ENCODE measurements at places on chromosomes 12 and 14. TPM values are rescaled to one million over a fixed set of nuclear protein-coding genes. Genes with fewer than 3 reads are reported as not detected.
A peak's percentile ranks its signal among the peaks of the same experiment; 100 is the strongest.

Gene FOXG1
- not detected for total RNA-seq

Gene GSG1
- total RNA-seq, result not detected

DNA sequence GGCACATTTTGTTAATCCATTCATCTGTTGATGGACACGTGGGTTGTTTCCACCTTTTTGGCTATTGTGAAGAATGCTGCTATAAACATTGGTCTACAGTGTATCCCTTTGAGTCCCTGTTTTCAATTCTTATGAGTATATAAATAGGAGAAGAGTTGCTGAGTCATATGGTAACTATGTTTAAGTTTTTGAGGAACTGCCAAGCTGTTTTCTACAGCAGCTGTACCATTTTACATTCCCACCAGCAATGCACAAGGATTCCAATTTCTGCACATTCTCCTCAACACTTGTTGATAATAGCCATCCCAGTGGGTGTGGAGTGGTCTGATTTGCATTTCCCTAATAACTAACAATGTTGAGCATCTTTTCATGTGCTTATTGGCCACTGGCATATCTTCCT, 6.9 kb upstream of the SVOP start:
- no peak overlapping the region for H3K27ac ChIP-seq
- no peak for DNase-seq
- H3K27me3 ChIP-seq, result no peaks in the 10 kb centered on the region
- H3K4me3 ChIP-seq, result no peak overlapping the region

- peak overlapping the region; percentile 33 for H3K27ac ChIP-seq
- DNase-seq, result no peak
- H3K27me3 ChIP-seq, result no peaks in the 10 kb centered on the region
- H3K4me1 ChIP-seq, result no peaks in the 10 kb centered on the region
- no peaks in the 10 kb centered on the region for H3K36me3 ChIP-seq
Observed at GRCh38 chr12:94173660-94174265, 25.4 kb downstream of the PLXNC1 start.

Gene KIF5A
- 2.1 TPM for total RNA-seq

GRCh38 chr14:21703357-21704326, 30.0 kb upstream of the OR4E1 start:
- no peaks in the 10 kb centered on the region for H3K27me3 ChIP-seq
- H3K27ac ChIP-seq, result peak overlapping the region; percentile 58
- DNase-seq, result no peak
- peaks cover 7% of the 10 kb centered on the region for H3K4me1 ChIP-seq
- no peaks in the 10 kb centered on the region for H3K36me3 ChIP-seq

- H3K36me3 ChIP-seq, result no peaks in the 10 kb centered on the region
- H3K27me3 ChIP-seq, result no peaks in the 10 kb centered on the region
- H3K4me3 ChIP-seq, result no peak overlapping the region
Observed at GRCh38 chr14:57502586-57503254, 9.1 kb upstream of the CCDC198 start.

- no peak overlapping the region for H3K27ac ChIP-seq
- H3K4me1 ChIP-seq, result no peaks in the 10 kb centered on the region
- DNase-seq, result no peak
- H3K4me3 ChIP-seq, result no peak overlapping the region
- H3K36me3 ChIP-seq, result no peaks in the 10 kb centered on the region
Observed at GRCh38 chr12:117148642-117149041, 41.6 kb downstream of the FBXO21 start.

DNA sequence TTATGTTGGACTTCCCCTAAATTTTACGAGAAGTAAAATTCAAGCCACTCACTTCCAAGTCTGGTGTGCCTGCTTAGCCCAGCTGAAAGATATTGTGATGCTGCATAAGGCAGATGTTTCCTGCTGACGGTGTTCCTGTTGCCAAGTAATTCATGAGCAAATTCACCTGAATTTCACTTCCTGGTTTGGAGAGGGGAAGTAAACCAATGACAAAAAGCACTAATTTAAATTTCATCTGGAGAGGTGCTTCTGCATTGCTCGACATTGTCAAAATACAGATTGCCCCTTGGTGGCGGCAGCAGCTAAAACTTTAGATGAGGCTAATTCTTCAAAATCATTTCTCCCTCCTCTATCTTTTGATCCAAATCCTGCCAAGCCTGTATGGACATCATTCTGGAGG, 281.1 kb downstream of the AACS start:
- H3K27ac ChIP-seq, result no peak overlapping the region
- no peak overlapping the region for H3K4me3 ChIP-seq
- H3K36me3 ChIP-seq, result no peaks in the 10 kb centered on the region
- peaks cover 4% of the 10 kb centered on the region for H3K4me1 ChIP-seq

Gene RNASE7
- total RNA-seq, result 0.16 TPM

Gene LRRC10
- total RNA-seq, result not detected

DNA sequence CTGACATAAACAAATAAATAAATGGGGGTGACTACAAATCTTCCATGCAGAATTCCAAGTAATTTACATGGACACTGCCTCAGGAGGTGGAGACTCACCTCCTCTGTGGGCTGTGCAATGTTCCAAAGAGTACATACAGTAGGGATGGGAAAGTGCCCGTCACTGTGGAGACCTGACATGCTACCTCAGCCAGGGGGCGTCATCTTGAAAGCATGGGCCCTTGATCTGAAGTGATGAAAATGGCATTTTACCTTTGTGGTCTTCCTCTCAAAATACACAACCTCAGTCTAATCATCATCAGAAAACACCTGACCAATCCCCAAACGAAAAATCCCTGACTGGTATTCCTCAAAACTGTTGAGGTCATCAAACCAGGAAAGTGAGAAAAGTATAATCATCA, 48.4 kb downstream of the ANAPC7 start:
- H3K4me3 ChIP-seq, result no peak overlapping the region
- no peaks in the 10 kb centered on the region for H3K27me3 ChIP-seq
- no peak for DNase-seq
- H3K4me1 ChIP-seq, result no peaks in the 10 kb centered on the region
- no peaks in the 10 kb centered on the region for H3K36me3 ChIP-seq

Gene HOXC12
- not detected for total RNA-seq

- H3K36me3 ChIP-seq, result no peaks in the 10 kb centered on the region
- no peaks in the 10 kb centered on the region for H3K4me1 ChIP-seq
- no peak for DNase-seq
- no peak overlapping the region for H3K4me3 ChIP-seq
- H3K27ac ChIP-seq, result no peak overlapping the region
- H3K27me3 ChIP-seq, result no peaks in the 10 kb centered on the region
Observed at GRCh38 chr12:28966046-28966780, 182.9 kb upstream of the FAR2 start.

DNA sequence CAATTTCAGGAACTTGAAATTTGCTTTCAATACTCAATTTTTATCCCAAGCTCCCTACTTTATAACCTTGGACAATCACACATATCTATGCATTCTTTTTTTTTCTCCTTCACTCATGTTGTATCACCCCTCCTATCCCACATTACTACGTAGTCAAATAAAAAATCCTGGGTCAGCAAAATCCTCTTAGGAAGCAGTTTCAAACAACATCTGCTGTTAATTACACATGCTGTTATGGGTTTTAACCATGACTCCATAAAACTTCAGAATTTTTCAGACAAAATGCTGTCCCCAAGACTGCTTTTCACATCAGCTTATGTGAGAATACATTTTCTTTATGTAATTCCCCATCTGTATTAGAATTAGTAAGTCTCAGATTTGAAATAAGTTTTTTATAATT, 61.7 kb downstream of the LRFN5 start:
- H3K4me3 ChIP-seq, result no peak overlapping the region
- H3K36me3 ChIP-seq, result no peaks in the 10 kb centered on the region
- no peak overlapping the region for H3K27ac ChIP-seq
- H3K27me3 ChIP-seq, result no peaks in the 10 kb centered on the region
- H3K4me1 ChIP-seq, result no peaks in the 10 kb centered on the region

GRCh38 chr12:67444542-67444941, 175.4 kb downstream of the CAND1 start:
- no peaks in the 10 kb centered on the region for H3K4me1 ChIP-seq
- H3K27me3 ChIP-seq, result no peaks in the 10 kb centered on the region
- H3K36me3 ChIP-seq, result no peaks in the 10 kb centered on the region

Gene TMEM179
- not detected for total RNA-seq

- no peak for DNase-seq
- no peaks in the 10 kb centered on the region for H3K36me3 ChIP-seq
- no peak overlapping the region for H3K4me3 ChIP-seq
- H3K4me1 ChIP-seq, result no peaks in the 10 kb centered on the region
- no peaks in the 10 kb centered on the region for H3K27me3 ChIP-seq
- H3K27ac ChIP-seq, result no peak overlapping the region
Observed at GRCh38 chr12:107400686-107401447, 284.7 kb upstream of the PWP1 start.

- H3K27me3 ChIP-seq, result no peaks in the 10 kb centered on the region
- no peak for DNase-seq
- no peak overlapping the region for H3K4me3 ChIP-seq
- no peaks in the 10 kb centered on the region for H3K36me3 ChIP-seq
- H3K27ac ChIP-seq, result no peak overlapping the region
Observed at GRCh38 chr12:30181334-30181733, 397.6 kb upstream of the TMTC1 start.

Gene DDX23
- total RNA-seq, result 150 TPM

DNA sequence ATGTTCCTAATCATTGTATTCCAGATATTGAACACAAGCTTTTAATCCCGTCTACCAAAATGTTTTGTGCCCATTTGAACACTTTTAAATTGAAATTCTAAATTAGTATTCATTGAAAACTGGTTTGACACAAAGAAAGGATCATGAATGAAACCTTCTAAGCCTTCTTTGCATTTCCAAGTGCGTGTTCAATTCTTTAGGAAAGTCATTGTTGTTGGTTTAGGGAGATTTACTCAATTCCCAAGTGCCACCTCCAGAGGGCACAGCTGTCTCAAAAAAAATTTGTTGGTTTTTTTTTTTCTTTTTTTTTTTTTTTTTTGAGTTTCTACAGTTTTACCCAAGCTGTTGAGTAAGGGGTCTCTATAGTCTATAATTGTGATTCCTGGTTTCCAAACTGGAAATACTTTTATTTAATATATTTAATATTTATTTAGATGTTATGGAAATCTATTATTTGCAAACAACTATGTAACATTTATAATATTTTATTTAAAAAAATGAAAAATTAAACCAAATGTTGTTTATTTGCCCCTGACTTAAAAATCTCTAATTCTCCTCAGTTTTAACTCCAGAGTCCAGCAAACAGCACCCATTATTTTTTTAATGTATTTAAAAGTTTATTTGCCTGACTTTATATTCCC, 79.9 kb downstream of the NEDD1 start:
- no peak for DNase-seq
- no peak overlapping the region for H3K27ac ChIP-seq
- H3K4me1 ChIP-seq, result no peaks in the 10 kb centered on the region

GRCh38 chr14:75285331-75285730, 6.7 kb downstream of the FOS start:
- H3K27ac ChIP-seq, result no peak overlapping the region
- H3K4me3 ChIP-seq, result no peak overlapping the region
- no peak for DNase-seq
- H3K27me3 ChIP-seq, result no peaks in the 10 kb centered on the region

Gene CDCA4
- total RNA-seq, result 16.3 TPM

Gene FLVCR2
- 9.0 TPM for total RNA-seq

Gene PDE6H
- not detected for total RNA-seq

Gene DPPA3
- total RNA-seq, result not detected

Gene MANSC4
- total RNA-seq, result not detected

DNA sequence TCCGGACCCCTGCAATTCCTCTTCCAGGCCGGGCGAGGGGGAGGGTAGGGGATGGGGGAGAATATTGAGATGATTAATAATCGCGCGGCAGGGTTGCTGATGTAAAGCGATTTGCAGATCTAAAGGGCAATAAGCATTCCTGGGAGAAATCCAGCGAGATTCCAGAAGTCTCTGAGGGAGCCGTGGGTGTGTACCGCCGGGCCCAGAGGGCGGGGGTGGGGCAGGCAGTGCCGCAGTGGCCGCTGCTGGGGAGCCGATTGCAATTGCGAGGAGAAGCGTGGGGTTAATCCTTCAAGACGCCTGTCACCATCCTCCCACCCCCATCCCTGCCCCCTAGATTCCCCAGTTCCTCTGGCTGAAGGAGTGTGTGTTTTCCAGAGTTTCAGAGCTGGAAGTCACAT, 16.4 kb downstream of the FOS start:
- peak overlapping the region; percentile 50 for H3K4me3 ChIP-seq

Gene ABCB9
- 4.5 TPM for total RNA-seq

- H3K4me3 ChIP-seq, result no peak overlapping the region
- DNase-seq, result no peak
Observed at GRCh38 chr12:39144613-39145061, 239.2 kb upstream of the CPNE8 start.

GRCh38 chr14:96136371-96137005, 68.2 kb upstream of the BDKRB2 start:
- DNase-seq, result no peak
- no peaks in the 10 kb centered on the region for H3K27me3 ChIP-seq
- no peaks in the 10 kb centered on the region for H3K36me3 ChIP-seq
- no peaks in the 10 kb centered on the region for H3K4me1 ChIP-seq

Gene PDE3A
- total RNA-seq, result 50.6 TPM

DNA sequence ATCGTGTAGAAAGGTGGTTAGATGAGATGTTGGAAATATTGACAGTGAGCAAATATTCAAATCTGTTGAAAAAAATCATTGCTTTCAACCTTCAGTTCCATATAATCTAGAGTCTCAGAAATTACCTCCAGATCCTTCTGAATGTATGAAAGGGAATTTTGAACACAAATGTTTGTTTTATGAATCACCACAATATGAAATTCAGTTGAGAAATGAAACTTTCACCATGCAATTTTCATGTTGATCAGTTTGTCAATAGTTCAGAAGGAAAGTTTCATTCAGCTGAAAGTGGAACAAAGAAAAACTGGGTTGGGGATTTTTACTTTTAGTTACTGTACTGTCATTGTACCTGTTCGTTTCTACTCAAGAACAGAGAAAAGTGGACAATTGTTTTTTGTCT, 953.6 kb downstream of the SLC6A15 start:
- no peak overlapping the region for H3K27ac ChIP-seq
- H3K27me3 ChIP-seq, result no peaks in the 10 kb centered on the region
- H3K4me3 ChIP-seq, result no peak overlapping the region
- H3K4me1 ChIP-seq, result no peaks in the 10 kb centered on the region
- DNase-seq, result no peak
- H3K36me3 ChIP-seq, result no peaks in the 10 kb centered on the region

Gene TAS2R20
- 1.2 TPM for total RNA-seq

GRCh38 chr14:76767681-76768656, 6.7 kb downstream of the VASH1 start:
- DNase-seq, result peak; percentile 34
- no peaks in the 10 kb centered on the region for H3K27me3 ChIP-seq
- H3K36me3 ChIP-seq, result no peaks in the 10 kb centered on the region
- H3K27ac ChIP-seq, result no peak overlapping the region
- no peak overlapping the region for H3K4me3 ChIP-seq
- H3K4me1 ChIP-seq, result no peaks in the 10 kb centered on the region

GRCh38 chr12:15910468-15910863, 666 bp upstream of the DERA start:
- no peaks in the 10 kb centered on the region for H3K27me3 ChIP-seq
- no peaks in the 10 kb centered on the region for H3K36me3 ChIP-seq
- peak overlapping the region; percentile 95 for H3K27ac ChIP-seq
- H3K4me3 ChIP-seq, result peak overlapping the region; percentile 64
- no peak for DNase-seq

All from colonic mucosa (tissue), 4 donors.